ENCODE measurements at places on chromosomes 11 and 22.

GRCh38 chr22:17891481-17892167 lies 117.4 kb upstream of the BID start:
- ATAC-seq, result peak; percentile 63

DNA sequence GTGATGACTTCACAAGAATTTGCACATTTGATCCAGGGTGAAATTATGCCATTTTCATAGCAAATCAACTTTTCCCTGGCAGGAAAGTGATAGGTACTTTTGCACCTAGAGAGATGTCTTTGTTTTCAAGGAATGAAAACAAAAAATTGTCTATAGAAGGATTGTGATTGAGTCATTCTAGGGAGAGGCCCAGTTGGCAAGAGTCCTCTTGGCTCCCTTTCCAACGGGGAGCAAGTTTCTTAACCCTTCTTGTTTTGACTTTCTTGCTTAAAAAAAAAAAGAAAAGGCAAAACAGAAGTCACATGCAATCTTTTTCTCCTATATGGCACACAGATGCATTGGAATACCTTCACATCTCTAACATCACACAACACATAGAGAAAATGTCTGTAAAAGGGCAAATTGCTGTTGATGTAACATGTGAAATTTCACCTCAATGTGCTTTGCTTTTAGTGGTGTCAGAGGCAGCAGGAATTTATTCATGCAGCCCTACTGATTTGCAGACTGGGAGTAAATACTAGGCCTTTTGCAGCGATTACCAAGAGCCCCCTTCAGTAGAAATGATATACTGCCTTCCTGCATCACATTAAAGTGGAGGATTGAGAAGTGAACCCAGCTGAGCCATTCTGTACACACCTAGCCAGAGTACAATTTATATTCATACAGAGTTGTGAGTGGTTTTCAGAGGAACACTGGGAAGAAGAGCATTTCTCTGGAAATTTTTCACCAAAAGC lies 290.7 kb upstream of the MPPED2 start:
- ATAC-seq, result no peak

GRCh38 chr11:131897956-131898355 lies 527.5 kb downstream of the NTM start:
- no peak for ATAC-seq

DNA sequence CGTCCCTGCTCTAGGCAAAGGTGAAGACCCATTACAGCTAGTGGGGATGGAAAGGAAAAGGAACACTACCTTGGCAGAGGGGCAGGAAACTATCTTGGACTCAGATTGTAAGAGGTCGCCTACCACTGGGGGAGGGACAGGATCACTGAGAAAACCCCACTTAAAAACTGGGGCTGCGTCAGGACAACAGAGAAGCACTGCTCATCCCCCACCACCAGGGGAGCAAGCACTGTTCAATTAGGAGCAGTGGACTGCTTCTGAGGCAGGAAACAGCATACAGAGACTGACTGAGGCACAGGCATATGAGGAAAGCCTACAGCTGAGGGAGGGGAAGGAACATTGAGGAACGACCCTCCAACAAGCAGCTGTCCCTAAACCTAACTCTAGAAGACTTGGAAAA lies 20.8 kb upstream of the DLAT start:
- peak; percentile 87 for ATAC-seq

- ATAC-seq, result no peak
Observed at GRCh38 chr11:72653649-72654048, 20.6 kb downstream of the PDE2A start.

GRCh38 chr22:25139062-25139461 lies 60.6 kb upstream of the CRYBB3 start:
- ATAC-seq, result no peak

- ATAC-seq, result no peak
Observed at GRCh38 chr11:14577292-14577691, 57.1 kb upstream of the PSMA1 start.

DNA sequence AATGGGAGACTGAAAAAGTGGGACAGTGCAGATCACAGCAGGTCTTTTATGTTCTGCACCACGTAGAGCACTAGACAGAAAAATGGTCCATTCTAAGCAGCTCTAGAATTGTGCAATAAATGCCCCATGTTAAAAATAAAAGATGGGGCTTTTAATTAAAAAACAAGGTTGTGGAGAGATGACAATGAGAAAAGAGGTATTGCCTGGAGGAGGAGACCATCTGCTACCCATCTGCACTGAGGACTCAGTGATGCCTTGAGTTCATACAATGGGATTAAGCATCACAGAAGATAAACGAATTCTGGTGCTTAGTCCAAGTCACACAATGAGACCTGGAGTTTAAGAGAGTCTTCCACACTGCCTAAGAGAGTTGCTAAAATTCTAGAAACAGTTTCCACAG lies 73.6 kb downstream of the PAK1 start:
- no peak for ATAC-seq

GRCh38 chr11:45145379-45146071 lies 914 bp upstream of the PRDM11 start:
- no peak for ATAC-seq

DNA sequence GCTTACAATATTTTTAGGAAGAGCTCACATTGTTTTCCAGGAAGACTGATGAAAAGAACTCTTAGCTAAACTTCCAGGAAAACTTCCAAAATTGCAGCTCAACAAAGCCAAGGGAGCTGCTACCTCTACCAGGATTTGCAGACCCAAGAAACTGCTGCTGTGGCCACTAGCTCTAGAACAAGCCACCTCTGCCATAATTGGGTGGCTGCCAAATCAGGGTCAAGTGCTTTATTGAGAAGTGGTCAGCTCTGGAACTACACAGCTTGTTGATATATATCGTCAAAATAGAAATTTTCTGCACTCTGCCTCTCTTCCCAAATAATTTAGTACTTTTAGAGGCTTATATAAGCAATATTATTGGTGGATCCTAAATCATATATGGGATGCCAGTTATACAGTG lies 371.8 kb upstream of the CHORDC1 start:
- ATAC-seq, result no peak

- ATAC-seq, result no peak
Observed at GRCh38 chr22:25956801-25957200, 212.5 kb upstream of the SEZ6L start.

GRCh38 chr11:8310743-8311298 lies 47.1 kb upstream of the LMO1 start:
- ATAC-seq, result no peak

- no peak for ATAC-seq
Observed at GRCh38 chr11:28860893-28861292, 752.7 kb downstream of the METTL15 start.

GRCh38 chr11:114386131-114386530 lies 14.2 kb downstream of the C11orf71 start:
- no peak for ATAC-seq

DNA sequence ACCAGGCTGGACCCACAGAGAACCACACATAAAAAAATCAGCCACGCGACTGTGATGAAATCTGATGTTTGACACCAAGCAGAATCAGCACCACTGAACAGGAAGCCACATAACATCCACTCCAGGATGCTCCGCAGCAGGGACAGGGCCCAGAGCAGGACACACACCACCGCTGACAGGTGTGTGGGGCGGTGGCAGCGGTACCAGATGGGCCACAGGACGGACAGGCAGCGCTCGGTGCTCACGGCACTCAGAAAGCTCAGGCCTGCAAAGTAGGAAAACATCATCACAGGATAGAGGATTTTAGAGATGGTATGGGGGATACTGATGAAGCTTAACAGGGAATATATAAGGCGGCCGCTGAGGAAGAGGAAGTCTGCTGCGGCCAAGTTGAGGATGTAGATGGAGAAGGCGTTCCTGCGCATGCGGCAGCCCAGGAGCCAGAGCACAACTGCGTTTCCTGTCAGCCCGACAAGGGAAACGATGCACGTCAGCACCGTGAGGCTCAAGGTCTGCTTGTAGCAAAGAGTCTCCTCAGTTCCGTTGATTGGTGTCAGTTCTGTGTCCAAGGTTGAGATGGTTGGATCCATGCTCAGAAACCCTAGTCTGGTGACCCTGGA lies 4.9 kb downstream of the MRGPRX1 start:
- no peak for ATAC-seq

GRCh38 chr22:50017701-50018224 lies 5.2 kb upstream of the IL17REL start:
- ATAC-seq, result no peak

- no peak for ATAC-seq
Observed at GRCh38 chr22:45919504-45920286, 57.3 kb downstream of the WNT7B start.

- peak; percentile 98 for ATAC-seq
Observed at GRCh38 chr22:40491990-40492631, 121.7 kb downstream of the SGSM3 start.

DNA sequence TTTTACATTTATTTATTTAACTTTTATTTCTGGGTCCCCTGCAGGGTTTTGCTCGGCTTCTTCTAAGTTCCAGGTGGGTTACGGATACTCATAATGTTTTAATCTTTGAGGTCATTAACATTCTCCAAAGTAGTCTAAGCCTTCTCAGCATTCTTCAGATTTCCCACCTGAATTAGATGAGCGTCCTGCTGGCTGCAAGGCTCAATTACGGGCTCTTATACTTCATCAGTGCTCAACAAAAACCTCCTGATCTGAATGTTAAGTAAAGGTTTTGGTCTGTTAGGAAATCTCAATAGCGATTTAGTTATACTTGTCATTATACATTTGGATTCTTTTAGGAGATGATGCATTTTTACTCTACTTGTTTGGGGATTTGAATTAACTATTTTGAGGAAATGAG lies 27.3 kb upstream of the NFRKB start:
- no peak for ATAC-seq

DNA sequence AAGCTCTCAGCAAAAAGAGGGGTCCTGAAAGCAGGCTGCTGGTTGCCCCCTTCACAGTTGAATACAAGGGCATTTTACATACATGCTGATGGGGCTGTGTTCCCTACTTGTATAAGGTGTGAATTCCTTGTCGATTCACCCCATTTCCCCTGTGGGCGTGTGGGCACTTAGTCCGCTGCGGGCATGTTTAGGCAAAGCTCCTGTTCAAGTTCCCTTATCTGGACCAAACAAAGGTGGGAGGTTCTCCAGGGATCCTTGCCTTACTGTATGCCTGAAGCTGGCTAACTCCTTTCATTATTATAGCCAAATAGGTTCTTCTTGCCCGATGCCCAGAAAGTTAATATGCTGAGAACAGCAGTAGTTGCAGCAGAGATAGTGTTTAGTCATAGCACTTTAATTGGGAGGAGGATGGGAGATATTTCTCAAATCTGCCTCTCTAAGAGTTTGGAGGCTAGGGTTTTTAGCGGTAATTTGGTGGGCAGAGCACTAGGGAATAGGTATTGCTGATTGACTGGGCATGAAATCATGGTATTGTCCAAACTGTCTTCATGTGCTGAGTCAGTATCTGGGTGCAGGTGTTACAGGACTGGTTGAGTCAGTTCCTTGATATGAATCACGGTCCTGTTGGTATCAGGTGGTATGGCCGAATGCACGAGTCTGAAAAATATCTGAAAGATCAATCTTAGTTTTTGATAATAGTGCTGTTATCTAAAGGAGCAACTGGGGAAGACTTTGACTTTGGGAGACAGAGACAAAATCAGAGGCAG lies 32.7 kb downstream of the METTL15 start:
- ATAC-seq, result no peak

DNA sequence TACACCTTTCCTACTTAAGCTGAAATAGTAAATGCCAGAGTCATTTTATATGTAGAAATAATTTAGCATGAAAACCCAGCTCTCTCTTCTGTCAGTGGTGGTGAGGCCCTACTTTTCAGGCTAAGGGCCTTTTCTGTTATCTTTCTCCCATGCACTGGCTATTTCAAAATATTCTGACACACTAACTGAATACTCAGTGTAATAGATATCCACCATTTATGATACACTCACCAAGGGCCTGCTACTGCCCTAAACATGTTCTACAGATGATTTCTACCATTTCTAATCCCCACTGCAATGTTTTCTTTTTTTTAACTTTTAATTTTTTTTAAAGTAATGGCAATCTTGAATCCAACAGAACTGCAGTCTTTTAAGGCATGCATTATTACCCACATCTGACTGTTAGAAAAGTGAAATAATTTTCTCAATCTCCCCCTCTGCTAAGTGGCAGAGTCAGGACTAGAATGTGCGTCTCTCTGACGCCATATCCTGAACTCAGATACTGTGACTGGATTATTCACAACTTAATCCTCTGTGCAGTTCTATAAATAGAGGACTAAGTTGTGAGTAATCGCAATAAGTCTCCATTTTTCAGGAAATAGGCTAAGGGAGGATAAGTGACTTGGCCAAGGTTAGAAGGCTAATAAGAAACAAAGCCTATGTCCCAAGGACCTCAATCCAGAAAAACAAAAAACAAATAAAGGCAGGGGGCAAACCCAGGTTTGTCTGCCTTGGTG lies 44.0 kb downstream of the GRAMD1B start:
- no peak for ATAC-seq

- ATAC-seq, result no peak
Observed at GRCh38 chr11:11659567-11660362, 38.0 kb upstream of the GALNT18 start.

GRCh38 chr11:120511116-120511819 lies at the start of gene GRIK4:
TSS of gene GRIK4 (plus strand) at chr11:120511748. CDS start at chr11:120660319, 148,571 bp downstream.
- ATAC-seq, result peak; percentile 88
